ENCODE measurements at places on chromosomes 11 and 22.

GRCh38 chr11:17642980-17643379, 76.4 kb upstream of the MYOD1 start:
- no peak for DNase-seq

DNA sequence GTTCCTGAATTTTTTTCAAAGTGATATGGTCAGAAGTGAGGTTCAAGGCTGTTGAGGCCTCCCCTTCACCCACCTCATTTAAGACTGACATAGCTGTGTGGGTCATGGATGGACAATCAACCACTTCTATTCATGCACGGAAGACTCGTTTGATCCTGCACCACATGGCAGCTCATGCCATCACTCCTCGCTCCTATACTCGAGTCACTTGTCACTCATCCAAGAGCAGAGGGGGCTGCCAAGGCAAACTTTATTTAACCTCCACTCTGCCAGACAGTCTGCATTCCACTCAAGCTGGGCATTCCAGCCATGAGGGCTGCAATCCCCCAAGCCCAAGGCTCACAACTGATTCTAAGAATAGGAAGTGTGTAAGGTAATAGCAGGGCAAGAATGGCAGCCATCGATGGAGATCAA, 34.1 kb downstream of the SNX19 start:
- DNase-seq: no peak

- DNase-seq: no peak
Observed at GRCh38 chr11:76129729-76130128, 76.6 kb downstream of the WNT11 start.

DNA sequence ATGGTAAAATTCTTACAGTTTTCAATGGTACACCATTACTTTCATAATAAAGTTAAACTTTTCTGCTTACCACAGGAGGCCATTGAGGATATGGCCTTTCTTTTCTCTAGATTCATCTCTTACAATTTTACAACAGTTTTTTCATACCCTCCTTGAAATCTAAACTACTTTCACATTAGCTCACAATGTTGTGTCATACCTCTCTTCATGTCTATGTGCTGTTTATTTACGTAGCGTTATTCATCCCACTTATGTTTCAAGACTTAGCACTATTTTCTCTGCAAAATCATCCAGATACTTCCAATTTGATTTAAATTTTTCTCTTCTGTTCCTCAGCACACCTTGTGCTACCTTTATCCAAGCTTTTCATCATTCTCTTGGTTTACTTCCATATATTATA, 123.3 kb downstream of the METTL15 start:
- no peak for DNase-seq

DNA sequence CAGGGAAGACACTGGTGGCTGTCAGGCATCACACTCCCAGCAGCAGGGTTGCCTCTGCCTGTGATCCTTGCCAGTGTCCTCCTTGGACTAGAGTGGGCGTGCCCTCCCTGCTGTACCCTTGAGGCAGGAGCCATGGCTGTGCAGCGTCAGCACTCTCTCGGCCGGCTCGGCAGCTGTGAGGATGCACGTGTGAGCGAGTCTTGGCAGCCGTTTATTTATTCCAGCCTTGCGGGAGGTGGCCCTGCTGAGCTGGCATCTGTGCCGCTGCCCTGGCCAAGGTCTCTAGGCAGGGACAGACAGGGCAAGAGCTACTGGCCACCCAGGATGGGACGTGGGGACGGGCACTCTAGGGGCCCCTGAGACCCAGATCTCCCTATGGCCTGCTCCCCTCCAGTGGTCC, 33.9 kb downstream of the TSPAN4 start:
- DNase-seq: no peak

All from omental fat pad (tissue), 4 donors.